OCI-M1 (cell line): ENCODE measurements at places on chromosomes 1 and 21.
A peak's percentile ranks its signal among the peaks of the same experiment; 100 is the strongest.

- DNase-seq, result no peak
These were observed 11.4 kb downstream of the VAV3 start for GRCh38 chr1:107953556-107953955.

DNA sequence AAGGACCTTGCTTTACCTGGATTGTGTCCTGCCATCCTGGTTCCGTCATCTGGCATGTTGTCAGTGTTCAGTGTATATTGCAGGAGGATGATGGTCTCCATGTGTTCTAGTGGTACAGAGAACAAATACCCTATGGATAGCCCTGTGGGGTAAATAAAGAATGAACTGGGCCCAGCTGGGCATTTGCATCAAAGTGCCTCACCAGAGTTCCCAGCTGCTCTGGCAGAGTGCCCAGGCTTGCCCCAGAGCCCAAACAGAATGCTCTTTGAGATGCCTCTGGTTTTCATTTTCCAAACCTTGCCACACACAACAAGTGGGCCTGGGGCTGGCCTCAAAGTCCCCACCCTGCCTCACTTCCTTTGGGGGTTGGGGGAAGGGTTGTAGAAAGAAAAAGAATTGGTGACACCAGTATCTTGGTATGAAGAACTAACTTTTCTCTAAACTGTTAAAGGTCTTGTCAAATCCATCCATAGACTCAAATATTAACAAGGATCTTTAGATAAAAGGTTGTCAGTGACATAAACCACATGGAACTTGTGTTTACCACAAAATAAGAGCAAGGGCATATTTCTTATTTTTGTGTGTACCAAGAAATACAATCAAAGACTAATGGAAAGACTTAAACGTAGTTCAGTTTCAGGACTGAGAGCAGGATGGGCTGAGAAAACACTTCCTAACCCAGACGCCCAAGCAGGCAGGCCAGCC, 82.2 kb downstream of the LMO4 start:
- no peak for DNase-seq

DNA sequence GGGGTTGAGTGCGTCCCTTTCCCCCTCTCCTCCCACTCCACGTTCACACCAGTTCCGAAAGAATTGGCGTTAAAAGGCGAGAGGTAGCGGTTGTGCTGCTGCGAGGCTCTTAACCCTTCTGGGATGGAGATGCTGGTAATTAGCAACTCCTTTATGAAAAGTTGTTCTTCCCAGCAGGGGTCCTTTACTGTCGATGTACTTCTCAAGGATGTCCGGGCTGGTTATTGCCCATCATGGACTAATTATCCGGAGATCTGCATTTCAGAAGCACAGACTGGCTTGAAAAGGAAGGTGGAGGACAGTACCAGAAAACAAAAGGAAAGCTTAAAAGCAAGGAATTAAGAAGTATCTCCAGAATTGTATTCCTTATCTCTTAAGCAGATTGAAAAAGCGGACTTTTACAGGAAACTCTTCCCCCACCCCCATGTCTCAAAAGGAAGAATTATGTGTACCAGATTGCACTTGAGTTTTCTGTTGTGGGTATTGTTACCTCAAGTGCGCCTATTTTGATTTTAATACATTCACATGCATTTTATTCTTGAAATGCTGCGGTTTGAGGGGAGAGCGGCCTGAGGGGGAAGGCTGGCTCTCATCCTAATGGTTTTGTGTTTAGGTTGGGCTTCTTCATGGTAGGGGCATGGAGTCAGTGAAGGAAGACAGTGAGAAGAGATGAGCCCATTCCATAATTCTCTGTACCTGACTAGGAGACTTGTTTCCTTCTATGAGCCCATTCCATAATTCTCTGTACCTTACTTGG, 1.5 kb downstream of the AK4 start:
- no peak for DNase-seq

DNA sequence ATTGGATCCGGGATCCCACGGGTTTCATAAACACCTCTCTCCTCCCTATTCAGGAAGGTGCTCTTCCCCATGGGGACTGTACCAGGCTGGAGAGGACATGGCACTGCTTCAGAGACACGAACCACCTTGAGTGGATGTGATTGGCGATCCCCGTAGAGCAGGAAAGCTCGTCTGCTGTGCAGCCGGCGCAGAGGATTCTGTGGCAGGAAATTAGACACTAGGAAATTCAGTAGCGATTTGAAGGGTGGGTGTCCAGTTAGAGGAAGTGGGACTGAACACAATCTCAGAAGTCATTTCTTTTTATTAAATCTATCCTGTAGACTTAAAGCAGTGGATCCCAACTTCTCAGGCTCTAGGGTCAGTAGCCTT, 767 bp downstream of the PDIK1L start:
- peak; percentile 63 for DNase-seq

- DNase-seq, result no peak
These were observed 92.8 kb downstream of the C1orf21 start for GRCh38 chr1:184479435-184480167.

- DNase-seq, result peak; percentile 78
These were observed 78.6 kb upstream of the SOD1 start for GRCh38 chr21:31580866-31581276.

- no peak for DNase-seq
These were observed 867 bp downstream of the PTGFRN start for GRCh38 chr1:116910379-116911187.

DNA sequence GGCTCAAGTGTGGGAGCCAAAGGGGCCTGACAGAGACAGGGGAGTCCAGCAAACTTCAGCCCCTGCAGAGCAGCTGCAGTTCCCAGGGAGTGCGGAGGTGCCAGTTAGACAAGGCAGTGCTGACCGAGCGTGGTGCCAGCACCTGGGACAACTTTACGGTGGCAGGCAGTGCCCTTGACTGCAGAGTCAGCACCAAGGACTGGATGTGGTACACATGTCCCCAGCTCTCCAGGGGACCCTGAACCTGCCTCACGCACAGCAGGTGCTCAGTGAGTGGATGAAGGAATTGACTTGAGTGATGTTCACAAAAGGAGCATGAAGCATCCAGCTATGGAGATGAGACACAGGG, 296.5 kb downstream of the SIPA1L2 start:
- DNase-seq, result no peak

- DNase-seq, result no peak
These were observed 198.9 kb downstream of the HS2ST1 start for GRCh38 chr1:87113313-87113712.

GRCh38 chr1:3028531-3029282, 7.4 kb downstream of the ACTRT2 start:
- no peak for DNase-seq

GRCh38 chr1:236247286-236247685, 34.5 kb downstream of the ERO1B start:
- DNase-seq, result no peak

DNA sequence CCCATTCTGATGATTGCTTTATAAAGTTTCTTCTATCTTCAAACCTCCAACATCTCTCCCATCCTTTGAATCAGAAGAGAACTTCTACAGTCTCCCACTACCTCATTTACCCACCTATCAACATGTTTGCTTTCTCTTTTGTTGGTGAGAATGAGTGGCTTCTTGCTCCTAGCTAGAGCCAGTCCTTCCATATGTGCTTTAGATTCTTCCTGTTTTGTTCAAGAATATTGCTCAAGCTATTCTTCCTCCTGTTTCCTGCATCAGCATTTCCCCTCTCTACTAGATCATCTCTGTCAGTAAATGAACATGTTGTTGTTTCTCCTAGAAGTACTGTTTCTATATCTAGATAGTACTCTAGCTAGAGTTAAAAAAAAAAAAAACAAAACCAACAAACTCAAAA, 6.3 kb downstream of the ATF6 start:
- DNase-seq, result peak; percentile 65

DNA sequence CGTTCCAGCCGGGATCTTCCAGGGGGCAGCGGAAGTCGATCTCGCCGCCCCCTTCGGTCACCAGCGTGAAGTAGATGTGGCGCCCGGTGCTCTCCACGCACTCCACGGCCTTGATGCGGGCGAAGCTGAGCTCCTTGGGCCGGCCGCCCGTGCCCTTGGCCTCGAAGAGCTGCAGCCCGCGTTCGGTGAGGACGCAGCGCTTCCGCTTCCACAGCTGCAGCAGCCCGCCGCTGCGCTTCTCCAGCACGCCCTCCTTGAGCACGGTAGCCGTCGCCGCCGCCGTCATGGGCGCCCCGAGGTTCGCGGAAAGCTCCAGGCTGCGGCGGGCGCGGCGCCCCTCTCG, 516 bp downstream of the PHLDA3 start:
- no peak for DNase-seq

DNA sequence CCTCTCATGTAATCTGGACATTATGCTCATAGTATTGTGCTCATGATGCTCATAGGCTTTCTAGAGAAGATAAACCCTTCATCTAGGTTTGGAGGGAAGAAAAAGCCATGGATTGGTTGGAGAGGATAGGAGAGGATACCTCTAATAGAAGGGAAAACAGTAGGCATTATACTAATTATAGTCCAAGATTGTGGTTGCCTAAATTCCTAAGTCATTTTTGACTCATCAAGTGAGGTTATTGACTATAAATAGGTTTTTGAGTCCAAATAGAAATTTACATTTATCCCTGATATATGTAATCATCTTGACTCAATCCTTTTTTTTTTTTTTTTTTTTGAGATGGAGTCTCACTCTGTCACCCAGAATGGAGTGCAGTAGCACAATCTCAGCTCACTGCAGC, 5.0 kb downstream of the SYT11 start:
- no peak for DNase-seq

GRCh38 chr1:81873946-81874345, 73.2 kb downstream of the ADGRL2 start:
- no peak for DNase-seq

GRCh38 chr1:147046189-147046862, 108.2 kb downstream of the NBPF12 start:
- no peak for DNase-seq

- no peak for DNase-seq
These were observed 141.1 kb upstream of the RUNX1 start for GRCh38 chr21:35190201-35190701.

GRCh38 chr1:209483691-209484090, 99.8 kb upstream of the CAMK1G start:
- DNase-seq, result no peak

GRCh38 chr1:89975540-89976125, 19.3 kb upstream of the ZNF326 start:
- DNase-seq, result peak; percentile 81

- no peak for DNase-seq
These were observed 432.8 kb upstream of the CHRM3 start for GRCh38 chr1:238953448-238954010.

- DNase-seq, result no peak
These were observed 5.4 kb downstream of the SPATA6 start for GRCh38 chr1:48466594-48466993.

DNA sequence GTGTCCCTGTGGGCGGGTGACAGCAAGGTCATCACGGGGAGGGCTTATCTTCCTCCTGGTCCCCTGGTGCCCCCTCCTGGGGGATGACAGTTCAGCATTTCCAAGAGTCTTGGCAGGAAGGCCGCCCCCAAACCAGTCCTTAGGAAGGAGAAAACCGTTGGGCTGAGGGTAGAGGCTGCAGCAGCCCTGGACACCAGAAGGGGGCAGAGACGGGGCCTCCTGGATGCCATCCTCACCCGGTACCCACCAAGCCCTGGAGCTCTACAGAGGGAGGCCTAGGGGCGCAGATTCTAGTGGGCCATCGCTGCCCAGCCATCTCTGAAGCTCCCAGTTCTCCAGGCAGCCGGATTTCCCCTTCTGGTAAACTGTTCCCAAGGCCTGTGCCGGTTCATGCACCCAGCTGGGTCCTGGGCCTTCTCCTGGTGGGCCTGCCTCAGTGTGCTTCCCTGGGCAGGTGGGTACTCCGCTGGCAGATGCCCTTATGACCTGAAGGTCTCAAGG, 14.8 kb upstream of the ZNF669 start:
- peak; percentile 41 for DNase-seq

GRCh38 chr1:64388336-64388735, 81.6 kb upstream of the CACHD1 start:
- no peak for DNase-seq

DNA sequence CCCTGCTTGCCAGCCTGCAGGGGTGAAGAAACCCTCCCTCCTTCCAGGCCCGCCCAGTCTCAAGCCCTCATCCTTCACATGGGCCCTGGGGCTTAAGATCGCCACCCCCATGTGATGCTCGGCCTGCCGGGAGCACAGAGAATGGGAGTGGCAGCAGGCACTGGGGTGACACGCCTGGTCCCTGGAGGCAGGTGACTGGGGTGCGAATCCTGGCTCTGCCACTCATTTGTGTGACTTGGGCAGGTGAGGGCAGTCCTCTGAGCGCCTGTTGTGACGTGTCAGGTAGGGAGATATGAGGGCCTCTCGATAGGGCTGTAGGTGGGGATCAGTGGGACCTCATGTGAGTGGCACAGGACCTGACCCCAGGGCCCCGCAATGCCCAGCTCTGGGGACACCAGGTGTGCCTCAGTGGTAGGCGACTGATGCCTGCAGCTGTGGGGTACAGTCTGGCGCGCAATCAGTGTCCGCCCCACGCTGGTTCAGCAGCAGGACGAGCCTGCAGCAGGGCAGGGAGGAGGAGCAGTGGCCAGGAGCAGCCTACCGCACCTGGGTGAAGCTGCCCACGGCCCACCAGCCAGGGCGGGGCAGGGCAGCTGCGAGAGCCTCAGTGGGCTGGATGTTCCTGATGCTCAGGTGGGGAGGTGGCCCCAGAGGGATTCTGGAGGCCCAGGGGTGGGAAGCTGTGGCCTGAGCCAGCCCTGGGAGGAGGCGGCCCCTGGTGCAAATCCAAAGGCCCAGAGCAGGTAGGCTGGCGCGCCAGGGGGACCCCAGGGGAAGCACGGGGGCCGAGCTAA, 6.2 kb downstream of the SH2D5 start:
- no peak for DNase-seq

GRCh38 chr1:12549460-12550349, 68.3 kb downstream of the DHRS3 start:
- peak; percentile 43 for DNase-seq

GRCh38 chr1:203644661-203645510, 18.3 kb downstream of the ATP2B4 start:
- DNase-seq, result no peak

DNA sequence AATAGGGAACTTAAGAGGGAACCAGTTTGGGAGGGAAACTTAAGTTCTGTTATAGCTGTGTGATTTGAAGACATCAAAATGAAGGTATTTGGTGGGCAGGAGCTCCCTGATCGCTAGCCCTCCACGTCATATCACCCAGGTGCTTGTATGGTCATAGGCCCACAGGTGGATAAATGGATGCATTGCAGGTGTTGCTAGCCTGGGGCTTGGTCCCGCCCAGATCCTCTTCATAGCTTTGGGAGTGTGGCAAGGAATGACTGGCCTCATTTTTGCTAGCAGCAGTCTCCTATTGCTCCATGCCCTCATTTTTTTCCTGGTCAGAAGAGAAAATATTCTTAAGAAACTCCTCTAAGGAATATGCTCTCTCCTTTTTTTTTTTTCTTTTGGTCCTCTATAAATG, 11.3 kb downstream of the GNPAT start:
- no peak for DNase-seq

DNA sequence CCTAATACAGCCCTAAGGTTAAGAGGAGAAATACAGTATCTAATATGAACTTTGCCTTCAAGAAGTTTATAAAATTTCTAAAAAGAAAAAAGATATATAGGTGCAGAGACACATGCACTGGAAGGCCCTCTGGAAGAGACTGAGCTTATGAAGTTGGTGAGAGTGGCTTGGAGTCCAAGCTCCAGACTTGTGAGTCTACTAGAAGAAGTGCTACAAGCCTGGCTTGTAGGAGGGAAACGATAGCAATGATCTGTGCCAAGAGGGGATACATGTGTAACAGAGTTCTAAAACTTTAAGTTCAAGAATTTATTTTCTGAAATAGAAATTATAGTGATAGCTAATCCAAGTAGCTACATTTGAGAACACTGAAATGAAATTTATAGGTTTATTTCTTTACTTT, 213.0 kb downstream of the PATJ start:
- DNase-seq, result no peak

- DNase-seq, result no peak
These were observed 482.8 kb upstream of the NFIA start for GRCh38 chr1:60599574-60599973.

- DNase-seq, result no peak
These were observed 5.7 kb downstream of the EPHX1 start for GRCh38 chr1:225815526-225816178.
